CD4-positive, alpha-beta T cell treated with Interleukin-4 for 1 hour (primary cell): ENCODE measurements at places on chromosomes 16 and 17.

DNA sequence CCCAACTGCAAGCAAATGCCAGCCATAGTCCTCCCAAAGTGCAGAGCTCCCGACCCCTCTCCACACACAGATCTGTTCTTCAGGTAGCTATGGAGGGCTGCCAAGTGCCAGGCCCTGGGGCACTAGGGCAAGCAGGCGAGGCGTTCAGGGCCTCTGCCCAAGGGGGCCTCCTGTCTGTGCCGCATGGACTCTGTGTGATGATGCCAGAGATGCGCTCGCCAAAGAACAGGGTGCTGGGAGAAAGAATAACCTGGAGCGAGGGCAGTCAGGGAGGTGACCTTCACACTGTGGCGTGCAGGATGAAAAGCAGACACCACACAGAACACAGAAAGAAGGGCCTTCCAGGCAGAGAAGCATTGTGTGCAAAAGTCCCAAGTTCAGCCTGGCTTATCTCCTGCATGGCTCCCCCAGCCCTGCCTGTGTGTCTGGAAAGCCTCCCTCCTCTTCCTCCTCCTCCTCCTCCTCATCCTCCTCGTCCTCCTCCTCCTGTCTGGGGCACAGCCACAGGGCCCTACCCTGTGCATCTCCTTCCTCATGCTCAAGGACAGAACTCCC lies 44.2 kb downstream of the PEMT start:
- DNase-seq, result no peak

- DNase-seq, result peak; percentile 18
Observed at GRCh38 chr16:81261049-81261648, 22.7 kb downstream of the BCO1 start.

- no peak for DNase-seq
Observed at GRCh38 chr16:84313921-84314320, 19.2 kb downstream of the WFDC1 start.

DNA sequence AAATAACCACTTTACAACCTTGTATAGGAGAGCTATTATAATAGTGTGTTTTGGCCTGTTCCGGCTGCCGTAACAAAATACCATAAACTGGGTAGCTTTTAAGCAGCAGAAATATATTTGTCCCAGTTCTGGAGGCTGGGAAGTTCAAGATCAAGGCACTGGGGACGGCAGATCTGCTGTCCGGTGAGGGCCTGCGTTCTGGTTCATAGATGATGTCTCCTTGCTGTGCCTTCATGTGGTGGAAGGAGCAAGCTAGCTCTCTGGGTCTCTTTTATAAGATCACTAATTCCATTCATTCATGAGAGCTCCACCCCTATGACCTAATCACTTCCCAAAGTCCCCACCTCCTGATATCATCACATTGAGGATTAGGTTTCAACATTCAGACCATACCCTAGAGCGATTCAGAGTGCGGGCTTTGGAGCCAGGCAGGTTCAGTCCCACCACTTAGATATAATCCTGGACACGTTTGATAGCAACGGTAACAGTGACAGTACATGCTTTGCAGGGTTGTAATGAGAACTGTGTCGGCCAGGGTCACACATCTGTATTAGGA lies 76.2 kb upstream of the ZFHX3 start:
- DNase-seq, result no peak

GRCh38 chr16:85689285-85689949 lies 663 bp upstream of the GINS2 start:
- no peak for DNase-seq

- peak; percentile 82 for DNase-seq
Observed at GRCh38 chr17:58666858-58667267, 25.0 kb downstream of the TEX14 start.

- no peak for DNase-seq
Observed at GRCh38 chr16:7957151-7957550, 624.5 kb downstream of the RBFOX1 start.

- DNase-seq, result peak; percentile 49
Observed at GRCh38 chr17:35160354-35161201, 13.0 kb downstream of the UNC45B start.

- DNase-seq, result peak; percentile 40
Observed at GRCh38 chr17:60161598-60162330, 12.0 kb downstream of the CA4 start.

DNA sequence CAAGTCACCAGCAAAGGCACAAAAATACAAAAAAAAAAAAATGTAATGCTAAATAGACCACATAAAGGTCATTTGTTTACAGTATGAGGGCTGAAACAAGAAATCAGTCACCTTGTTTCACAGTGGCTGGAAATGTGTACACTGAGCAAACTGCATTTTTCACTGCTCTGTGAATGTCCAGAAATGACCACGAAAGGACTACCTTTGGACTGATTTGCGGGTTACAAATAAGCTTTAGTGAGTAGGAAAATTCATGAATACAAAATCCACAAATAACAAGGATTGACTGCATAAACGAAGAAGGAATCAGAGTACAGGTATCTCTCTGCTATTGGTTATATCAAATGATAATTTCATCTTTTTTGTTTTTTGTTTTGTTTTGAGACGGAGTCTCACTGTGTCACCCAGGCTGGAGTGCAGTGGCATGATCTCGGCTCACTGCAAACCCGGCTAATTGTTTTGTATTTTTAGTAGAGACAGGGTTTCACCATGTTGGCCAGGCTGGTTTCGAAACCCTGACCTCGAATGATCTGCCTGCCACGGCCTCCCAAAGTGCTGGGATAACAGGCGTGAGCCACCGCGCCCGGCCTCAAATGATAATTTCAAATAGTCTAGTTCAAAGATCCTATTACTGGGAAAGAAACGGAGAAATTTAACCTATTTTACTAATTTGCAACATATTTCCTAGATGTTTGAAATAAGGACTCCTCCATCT lies 30.5 kb downstream of the CYTH1 start:
- DNase-seq, result no peak

DNA sequence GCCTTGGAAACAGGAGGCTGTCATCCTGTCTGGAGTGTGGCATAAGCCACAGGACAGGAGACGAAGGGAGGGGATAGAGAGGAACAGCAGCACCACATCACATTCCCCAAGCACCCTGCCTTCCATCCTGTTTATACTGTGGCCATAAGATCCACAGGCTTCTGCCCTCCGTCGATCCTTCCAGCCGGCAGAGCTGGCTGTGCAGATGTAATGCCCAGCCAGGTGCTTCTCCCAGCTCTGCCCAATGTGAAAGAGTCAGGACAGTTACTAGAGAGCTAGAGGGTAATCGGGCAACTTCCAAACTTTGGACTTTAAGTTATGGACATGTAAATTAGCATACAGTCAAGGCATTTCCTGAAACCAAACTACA lies 368.4 kb downstream of the SOX9 start:
- DNase-seq, result no peak

- DNase-seq, result no peak
Observed at GRCh38 chr17:71098071-71098470, 928.7 kb downstream of the KCNJ2 start.

GRCh38 chr17:16419074-16419928 lies 3.9 kb downstream of the TRPV2 start:
- peak; percentile 34 for DNase-seq

DNA sequence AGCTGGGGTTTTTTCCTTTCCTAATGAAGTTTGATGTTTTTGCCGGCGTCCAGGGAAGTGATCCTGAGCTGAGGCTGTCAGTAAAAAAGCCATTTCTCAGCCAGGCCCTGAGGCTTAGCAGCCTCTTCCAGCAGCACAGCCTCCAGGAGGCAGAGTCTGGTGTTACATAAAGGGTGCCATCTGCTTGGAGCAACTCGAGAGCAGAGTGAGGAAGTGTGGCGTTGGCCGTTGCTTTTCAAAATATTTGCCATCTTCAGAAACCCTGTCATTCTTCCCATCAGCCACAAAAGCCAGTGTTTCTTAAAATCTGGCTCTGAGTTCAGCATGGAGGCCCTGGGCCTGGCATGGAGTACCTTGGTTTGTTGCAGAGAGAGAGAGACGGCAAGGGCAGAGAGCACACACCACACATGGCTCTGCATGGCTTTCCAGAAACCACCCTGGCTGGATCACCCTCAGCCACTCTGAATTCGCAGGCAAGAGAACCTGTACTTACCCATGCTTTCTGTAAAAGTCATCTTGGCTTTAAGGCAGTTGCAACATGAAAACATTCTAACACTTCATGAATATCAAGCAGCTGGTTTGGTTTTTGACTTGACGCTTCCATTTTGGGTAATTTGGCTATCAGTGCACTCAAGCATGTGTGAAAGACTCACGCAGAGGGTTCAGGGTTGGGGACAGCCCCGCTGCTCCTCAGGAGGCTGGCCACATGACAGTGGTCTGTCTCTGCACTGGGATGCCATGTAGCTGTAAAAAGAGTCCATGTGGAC lies 21.0 kb downstream of the PMM2 start:
- DNase-seq, result no peak

- DNase-seq, result no peak
Observed at GRCh38 chr17:30482555-30482954, 5.3 kb downstream of the GOSR1 start.

DNA sequence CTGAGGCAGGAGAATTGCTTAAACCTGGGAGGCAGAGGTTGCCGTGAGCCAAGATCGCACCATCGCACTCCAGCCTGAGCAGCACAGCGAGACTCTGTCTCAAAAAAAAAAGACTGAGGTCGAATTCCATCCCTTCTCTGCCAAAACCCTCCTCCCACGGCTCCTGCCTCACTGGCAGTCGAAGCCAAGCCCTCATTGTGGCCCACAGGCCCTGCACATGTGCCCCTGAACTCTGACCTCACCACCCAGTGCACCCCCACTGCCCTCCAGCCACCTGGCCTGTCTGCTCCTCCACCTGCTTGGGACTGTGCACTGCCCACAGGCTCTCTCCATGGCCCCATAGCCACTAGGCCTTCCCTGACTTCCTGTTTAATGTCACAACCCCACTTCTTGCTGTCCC lies 7.0 kb downstream of the MYO15A start:
- DNase-seq, result no peak

- DNase-seq, result peak; percentile 42
Observed at GRCh38 chr17:34542700-34543336, 36.6 kb upstream of the TMEM132E start.

- DNase-seq, result peak; percentile 72
Observed at GRCh38 chr16:17359788-17360390, 110.9 kb downstream of the XYLT1 start.

- DNase-seq, result no peak
Observed at GRCh38 chr17:43314611-43315011, 80.8 kb upstream of the RNU2-1 start.

- no peak for DNase-seq
Observed at GRCh38 chr17:36616061-36617029, 15.0 kb downstream of the MRM1 start.

DNA sequence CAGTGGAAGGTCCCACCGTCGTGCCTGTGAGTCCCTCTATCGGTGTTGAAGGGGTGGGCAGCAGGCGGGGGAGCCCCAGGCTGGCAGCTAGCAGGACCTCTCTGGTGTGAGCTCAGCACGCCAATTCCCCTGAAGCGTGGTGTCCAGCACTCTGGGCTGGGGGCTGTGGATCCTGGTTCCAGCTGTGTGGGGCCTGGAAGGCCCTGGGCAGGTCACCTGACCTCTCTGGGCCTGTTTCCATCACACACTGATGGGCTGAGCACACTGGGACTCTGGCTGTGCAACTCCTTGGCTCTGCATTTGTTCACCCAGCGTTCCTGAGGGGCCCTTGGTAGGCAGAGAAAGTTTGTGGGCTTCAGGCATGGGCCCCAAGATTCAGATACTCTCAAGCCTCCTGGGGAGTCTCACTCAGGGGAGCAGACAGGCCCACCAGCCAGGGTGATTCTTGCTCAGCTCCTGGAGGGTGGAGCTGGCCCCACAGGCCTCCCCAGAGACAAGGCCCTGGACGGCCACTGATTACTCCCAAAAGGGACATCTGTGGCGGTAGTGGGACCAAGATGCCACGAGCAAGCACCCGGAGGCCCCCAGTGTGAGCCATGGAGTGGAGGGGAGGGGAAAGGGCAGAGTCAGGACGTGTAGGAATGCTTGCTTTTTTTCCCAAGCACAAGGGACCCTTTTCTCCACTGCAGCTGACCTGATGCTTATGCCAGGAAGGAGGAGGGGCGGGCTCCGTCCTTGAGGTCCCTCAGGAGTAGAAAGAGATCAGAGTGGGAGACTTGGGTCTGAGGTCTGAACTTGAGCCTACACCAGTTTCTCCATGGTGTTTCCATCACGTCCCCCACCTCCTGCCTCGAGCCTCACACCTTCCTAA lies 8.5 kb downstream of the SCGB1C2 start:
- peak; percentile 10 for DNase-seq

- DNase-seq, result no peak
Observed at GRCh38 chr16:8108991-8109509, 481.3 kb downstream of the TMEM114 start.

GRCh38 chr16:65123396-65124211 lies 1.7 kb upstream of the CDH11 start:
- no peak for DNase-seq

- DNase-seq, result no peak
Observed at GRCh38 chr17:11332706-11333105, 91.7 kb downstream of the SHISA6 start.

DNA sequence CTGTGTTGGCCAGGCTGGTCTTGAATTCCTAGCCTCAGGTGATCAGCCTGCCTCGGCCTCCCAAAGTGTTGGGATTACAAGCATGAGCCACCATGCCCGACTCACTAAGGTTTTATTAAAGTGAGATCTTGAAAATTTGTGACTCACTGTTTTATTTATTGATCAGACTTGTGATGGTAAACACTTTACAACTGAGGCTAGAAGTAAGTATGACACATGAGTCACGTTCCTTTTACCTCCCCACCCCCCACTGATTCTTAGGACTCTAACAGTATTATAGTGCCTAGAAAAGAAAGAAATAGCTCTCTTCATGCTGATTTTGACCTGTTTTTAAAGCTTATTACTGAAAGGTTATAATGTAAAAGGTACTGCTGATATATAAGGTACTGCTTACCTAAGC lies 160.6 kb downstream of the TANC2 start:
- DNase-seq, result no peak

- no peak for DNase-seq
Observed at GRCh38 chr17:3912827-3913226, 3.4 kb downstream of the P2RX1 start.

DNA sequence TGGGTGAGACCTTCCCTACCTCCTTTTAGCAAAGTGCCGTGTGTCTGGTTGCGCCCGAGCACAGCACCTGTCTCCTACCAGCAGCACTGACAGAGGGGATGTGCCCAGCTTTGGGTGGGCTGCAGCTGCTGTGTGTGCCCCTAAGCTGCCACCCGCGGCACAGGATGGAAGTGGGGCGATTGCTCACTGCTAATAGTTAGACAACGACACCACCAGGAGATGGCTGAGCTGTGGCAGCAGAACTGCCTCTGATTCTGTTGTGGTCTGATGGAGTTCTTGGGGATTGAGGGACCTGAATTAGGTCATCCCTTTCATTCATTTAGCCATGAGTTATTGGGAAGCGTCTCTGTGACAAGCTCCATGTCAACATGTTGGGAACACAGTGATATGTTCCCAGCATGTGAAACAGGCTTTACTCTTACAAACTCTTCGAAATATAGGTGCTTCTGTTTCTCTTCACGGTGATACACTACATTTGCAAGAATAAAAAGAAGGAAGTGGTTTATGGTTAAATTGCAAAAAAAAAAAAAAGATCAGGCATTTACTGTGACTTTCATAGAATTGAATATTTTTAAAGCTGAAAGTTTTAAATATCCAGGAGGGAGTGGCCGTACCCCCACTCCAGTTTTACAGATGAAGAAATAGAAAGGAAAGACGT lies 184.4 kb downstream of the MAF start:
- peak; percentile 31 for DNase-seq

GRCh38 chr16:13453938-13454553 lies 465.9 kb upstream of the ERCC4 start:
- no peak for DNase-seq

- DNase-seq, result no peak
Observed at GRCh38 chr17:73265646-73266640, 4.3 kb upstream of the CPSF4L start.

GRCh38 chr16:6846452-6846851 lies 486.2 kb upstream of the RBFOX1 start:
- no peak for DNase-seq
